Foreskin fibroblast (primary cell): ENCODE measurements at places on chromosomes 11 and 22.

DNA sequence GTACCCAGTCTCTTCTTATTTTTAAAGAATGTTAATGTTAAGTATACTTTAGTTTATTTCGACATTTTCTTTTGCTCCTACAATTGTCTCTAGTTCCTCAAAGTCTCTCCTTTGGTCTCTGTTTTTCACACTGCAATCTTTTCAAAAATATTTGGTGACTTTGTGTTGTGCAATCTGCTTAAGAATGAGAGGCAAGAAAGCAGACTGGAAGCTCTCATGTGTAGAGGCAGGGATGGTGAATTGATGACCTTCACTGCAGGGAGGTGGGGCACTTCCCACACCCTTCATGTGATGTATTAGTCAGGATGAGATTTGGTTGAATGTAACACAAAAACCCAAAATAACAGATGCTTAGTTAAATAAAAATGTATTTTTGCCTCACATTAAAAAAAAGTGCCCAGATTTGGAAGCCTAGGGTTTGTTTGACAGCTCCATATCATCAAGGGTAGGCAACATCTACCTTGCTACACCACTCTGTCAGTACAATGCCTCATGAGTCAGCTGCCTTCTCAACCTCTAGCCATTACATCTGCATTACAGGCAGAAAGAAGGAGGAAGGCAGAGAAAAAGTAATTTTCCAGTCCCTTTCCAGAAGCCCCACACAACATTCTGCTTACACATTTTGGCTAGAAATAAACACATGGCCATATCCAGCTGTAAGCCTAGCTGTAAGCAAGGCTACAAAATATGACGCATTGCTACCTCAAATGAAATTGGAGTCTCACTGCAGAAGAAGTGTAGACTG, 3.8 kb upstream of the MMP27 start:
- DNase-seq: peak; percentile 44

DNA sequence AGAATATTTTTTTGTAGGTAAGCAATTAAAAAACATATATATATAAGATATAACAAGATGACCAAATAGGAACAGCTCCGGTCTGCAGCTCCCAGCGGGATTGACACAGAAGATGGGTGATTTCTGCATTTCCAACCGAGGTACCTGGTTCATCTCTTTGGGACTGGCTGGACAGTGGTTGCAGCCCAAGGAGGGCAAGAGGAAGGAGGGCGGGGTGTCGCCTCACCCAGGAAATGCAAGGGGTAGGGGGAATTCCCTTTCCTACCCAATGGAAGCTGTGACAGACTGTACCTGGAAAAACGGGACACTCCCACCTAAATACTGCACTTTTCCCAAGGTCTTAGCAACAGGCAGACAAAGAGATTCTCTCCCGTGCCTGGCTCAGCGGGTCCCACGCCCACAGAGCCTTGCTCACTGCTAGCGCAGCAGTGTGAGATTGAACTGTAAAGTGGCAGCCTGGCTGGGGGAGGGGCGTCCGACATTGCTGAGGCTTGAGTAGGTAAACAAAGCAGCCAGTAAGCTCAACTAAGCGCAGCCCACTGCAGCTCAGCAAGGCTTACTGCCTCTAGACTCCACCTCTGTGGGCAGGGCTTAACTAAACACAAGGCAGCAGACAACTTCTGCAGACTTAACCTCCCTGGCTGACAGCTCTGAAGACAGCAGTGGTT, 163.8 kb downstream of the CWF19L2 start:
- no peak for DNase-seq

DNA sequence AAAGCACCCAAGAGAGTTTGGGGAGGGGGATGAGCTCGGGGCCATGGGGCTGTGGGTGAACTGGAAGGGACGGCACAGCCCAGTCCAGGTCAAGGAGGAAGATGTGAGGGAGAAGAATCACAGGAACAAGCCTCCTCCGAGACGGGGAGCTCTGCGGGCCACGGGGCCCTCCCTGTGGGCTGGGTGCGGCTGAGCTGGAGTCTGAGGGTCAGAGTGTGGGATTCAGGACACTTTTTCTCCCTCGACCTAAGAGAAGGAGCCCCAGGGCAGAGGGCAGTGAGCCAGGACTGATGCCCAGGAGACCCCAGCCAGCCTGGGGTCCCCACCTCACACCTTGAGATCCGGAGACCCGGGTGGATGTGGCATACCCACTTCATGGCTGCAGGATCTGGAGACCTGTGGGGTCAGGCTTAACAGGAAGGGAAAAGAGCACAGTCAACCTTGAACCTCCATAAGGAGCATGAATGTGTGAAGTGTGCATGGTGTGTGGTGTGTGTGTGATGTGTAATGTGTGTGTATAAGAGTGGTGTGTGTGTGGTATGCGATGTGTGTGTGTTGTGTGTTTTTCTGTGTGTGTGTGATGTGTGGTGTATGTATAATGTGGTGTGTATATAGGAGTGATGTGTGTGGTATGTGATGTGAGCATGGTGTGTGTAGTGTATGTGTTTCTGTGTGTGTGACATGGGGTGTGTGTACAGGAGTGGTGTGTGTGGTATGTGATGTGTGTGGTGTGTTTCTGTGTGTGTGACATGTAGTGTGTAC, 504.6 kb downstream of the BRD1 start:
- DNase-seq: no peak

GRCh38 chr11:119685111-119685746, 43.8 kb downstream of the NECTIN1 start:
- no peak for DNase-seq

GRCh38 chr11:13238879-13239514, 38.6 kb upstream of the BMAL1 start:
- DNase-seq: no peak

DNA sequence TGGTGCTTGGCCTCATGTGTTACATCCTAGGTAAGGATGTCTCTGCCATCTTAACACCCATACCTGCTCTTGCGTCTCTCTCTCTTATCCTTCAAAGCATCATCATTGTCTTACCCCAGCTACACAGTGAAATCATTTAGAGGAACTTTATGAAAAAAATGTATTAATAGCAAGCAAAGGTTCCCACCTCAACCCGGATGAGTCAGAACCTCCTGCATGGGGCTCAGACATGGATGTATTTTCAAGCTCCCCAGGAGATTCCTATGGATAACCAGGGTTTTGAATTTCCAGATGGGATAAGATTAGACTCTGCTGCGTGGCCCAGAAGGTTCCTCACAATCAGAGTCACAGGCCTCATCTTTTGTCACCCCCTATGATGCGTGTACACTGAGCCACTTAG, 89.1 kb upstream of the NNMT start:
- peak; percentile 43 for DNase-seq

DNA sequence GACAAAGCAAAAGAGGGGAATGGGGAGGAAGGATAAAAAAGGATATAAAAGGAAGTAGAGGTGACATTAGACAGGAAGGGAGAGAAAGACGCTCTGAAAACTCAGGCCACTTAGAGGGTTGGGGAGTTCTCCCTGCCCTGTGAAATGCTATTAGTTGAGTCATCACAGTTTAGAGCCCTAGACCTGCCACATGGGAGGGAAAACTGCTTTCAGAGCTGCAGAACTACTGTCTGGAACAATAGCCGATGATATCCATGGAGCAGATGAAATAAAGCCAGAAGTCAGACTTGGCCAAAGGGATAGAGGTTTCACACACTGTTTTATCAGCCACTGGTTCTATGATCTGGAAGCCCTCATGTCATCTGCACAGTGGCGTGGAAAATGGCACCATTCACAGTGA, 157.9 kb downstream of the NCAM1 start:
- DNase-seq: peak; percentile 2

GRCh38 chr11:5196731-5197130, 3.8 kb downstream of the OR51V1 start:
- DNase-seq: no peak

DNA sequence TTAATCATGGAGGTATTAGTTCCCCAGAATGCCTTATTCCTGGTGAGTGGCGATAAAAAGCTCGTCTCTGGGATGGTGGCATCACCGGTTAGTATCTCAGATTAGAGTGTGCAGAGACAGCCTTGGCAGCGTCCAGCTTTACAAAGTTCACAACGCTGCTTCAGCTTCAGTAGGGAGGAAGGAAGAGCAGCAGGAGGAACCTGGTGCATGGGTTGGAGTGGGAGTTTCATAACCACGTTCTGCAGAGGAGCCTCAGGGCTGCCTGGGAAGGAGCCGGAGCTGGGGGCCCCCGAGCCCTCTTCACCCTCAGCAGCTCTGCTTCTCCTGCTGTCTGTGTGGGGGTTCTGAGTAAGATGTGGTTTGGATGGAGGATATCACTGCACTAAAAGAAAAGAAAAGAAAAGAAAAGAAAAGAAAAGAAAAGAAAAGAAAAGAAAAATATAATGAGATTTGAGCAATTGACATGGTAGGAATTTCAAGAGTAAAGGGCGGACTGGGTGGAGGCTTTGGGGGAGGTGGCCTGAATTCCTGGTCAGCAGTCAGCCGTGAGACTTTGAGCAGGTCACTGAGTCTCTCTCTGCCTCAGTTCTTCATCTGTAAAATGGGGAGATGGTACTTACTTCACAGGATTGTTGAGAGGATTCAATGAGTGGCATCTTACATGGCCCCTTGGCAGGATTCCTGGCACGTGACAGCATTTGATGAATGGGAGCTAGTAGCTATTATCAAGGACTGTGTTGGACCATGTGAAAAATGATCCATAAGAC, 6.5 kb downstream of the ASPHD2 start:
- no peak for DNase-seq

GRCh38 chr11:64086258-64087123, 50.8 kb downstream of the FLRT1 start:
- peak; percentile 41 for DNase-seq

DNA sequence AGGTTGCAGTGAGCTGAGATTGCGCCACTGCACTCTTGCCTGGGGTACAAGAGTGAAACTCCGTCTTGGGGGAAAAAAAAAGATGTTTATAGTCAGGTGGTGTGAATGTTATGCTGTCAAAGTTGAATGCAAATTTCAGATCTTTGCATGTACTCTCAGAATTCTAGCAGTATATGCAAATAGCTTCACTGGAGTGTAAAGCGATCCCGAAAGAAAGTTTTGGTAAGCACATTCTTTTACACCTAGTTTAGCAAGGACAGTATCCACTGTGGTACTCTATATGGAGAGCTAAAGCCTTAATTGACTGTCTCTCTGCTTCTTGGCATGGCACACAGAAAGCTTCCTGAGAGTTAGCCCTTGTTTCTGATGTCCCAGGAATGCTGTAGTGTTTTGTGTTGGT, 4.0 kb downstream of the JAM3 start:
- DNase-seq: no peak

- DNase-seq: no peak
These were observed 67.3 kb upstream of the CDON start for GRCh38 chr11:126129727-126130671.

- no peak for DNase-seq
These were observed 24.9 kb upstream of the GRAMD1B start for GRCh38 chr11:123405123-123405592.

GRCh38 chr22:37618072-37618656, 9.5 kb downstream of the GGA1 start:
- no peak for DNase-seq

DNA sequence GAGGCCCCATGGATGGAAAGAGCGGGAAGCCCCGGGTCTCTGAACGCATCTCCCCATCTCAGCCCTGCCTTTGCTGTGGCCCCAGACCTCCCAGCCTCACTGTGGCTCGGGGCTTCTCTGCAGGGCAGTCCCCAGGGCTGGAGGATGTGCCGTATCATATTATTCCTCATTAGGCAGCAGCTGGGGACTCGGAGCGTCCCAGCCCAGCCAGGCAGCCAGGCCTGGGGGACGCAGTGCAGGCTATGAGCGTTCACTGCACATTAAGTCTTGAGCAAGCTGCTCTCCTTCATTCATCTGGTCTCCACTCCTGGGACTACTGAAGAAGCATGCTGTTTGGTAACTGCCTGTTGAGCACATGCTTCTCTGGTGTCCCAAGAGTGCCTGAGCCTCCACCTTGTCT, 226.8 kb upstream of the TBCEL start:
- DNase-seq: no peak

DNA sequence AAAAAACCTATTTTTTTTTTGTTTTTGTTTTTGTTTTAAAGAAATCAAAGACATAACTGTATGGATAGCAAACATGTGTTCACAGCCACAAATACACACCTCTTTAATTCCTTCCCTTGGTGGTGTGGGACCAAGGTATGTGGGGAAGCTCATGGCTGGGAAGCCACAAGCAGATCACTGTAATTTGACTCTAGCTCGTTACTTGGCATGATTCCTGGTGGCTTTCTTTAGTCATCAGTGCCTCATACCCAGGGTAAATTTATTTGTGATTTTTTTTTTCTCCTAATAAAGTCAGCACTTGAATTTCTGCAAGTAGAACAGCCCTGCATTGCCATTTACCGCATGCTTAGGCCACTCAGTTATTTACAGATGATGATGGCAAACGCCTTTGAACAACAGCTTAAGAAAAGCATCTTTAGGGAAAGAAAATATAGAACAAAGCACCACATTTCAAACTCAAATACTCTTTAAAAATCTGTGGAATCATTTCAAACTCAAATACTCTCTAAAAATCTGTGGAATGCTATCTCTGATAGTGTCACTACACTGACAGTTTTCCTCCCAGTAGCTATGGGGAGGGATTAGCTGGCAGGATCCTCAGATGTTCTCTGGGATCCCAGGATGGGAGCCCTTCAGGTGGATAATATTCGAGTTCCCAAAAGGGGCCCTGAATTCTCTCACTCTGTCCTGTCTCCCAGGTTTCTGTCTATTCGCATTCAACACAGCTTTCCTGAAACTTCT, 687.2 kb downstream of the OPCML start:
- DNase-seq: peak; percentile 55
